ENCODE measurements at places on chromosomes 4 and X. TPM values are rescaled to one million over a fixed set of nuclear protein-coding genes. Genes with fewer than 3 reads are reported as not detected.

Gene SCML2
- 2.0 TPM for total RNA-seq

GRCh38 chr4:187478292-187479140 is 517.1 kb upstream of the ZFP42 start:
- no peak for DNase-seq

GRCh38 chr4:24796620-24797019 is 1.2 kb downstream of the SOD3 start:
- DNase-seq, result no peak

DNA sequence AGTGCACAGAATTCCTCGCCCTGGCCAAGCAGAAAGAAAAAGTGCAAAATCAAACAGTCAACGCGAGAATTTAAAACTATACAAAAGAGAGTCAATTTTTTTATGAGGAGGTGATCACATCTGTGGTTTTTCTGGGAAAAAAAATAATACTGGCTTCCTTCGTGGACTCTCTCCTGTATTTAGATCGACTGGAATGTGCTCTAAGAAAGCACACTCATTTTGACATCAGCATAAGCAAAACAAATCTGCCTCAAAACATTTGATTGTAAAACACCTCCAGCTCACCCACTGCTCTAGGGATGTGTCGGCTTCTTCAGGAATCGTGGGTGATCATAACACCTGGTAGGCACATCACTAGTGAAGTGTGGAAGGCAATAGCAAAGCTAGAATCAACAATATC is 417.4 kb upstream of the FAT1 start:
- DNase-seq, result no peak

DNA sequence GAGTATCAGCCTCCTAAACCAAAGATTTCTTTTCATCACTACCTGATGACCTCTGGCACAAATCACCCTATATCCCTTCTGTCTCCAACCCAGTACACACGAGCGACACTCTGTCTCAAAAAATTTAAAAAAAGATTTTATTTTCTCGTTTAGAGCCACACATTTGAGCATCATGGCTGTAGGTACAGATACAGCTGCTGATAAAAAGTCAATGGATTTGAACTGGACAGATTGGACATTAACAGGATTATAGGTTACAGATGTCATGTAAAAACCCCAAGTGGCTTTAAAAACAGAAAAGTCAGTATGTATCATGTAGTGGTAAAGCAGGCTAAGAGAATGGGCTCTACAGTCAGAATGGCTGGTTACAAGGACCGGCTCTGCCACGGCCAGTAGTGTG is 171.1 kb downstream of the SCFD2 start:
- no peak for DNase-seq

GRCh38 chr4:125303058-125303457 is 11.7 kb upstream of the FAT4 start:
- no peak for DNase-seq

DNA sequence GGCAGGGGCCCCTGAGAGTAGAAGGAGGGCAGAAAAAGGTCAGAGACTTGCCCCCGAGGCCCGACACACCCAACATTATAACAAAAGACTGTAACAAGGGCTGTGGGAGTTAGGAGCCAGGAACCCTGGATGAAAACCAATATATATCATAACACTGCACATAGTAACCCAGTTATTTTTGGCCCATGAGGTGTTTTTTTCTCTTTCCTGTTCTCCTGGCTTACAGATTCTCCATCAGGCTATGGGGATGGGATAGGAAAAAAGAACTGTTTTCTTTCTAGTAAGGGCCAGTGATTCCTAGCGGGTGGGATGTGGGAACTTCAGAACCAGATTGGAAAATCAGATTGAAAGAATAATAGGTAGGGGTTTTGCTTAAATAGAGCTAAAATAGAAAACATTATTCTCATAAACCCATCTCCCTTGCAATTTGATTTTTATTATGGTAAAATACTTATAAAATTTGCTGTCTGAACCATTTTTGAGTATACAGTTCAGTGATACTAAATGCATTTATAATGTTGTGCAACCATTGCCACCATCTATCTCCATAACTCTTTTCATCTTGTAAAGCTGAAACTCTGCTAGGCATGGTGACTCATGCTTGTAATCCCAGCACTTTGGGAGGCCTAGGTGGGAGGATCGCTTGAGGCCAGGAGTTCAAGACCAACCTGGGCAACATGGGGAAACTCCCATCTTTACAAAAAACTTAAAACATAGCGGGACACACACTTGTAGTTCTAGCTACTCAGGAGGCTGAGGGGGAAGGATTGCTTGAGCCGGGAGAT is 33.5 kb downstream of the SNX25 start:
- DNase-seq, result no peak

GRCh38 chr4:80007745-80008149 is 65.3 kb downstream of the ANTXR2 start:
- DNase-seq, result no peak

DNA sequence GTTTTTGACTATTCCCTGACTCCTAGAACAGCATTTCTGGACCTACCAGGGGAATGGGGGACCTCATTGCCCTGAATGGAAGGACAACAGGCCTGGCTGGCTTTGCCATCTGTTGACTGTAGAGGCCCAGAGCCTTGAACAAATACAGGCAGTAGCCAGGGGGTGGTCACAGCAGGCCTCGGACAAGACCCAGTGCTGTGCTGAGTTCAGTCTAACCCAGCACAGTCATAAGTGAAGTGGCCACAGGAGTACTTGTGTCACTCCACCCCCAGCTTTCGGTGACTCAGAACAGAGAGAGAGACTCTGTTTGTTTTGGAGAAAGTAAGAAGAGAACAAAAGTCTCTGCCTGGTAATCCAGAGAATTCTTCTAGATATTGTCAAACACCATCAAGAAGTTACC is 310.0 kb downstream of the PRR32 start:
- no peak for DNase-seq

- no peak for DNase-seq
Observed at GRCh38 chrX:69759921-69760625, 144.2 kb downstream of the EDA start.

DNA sequence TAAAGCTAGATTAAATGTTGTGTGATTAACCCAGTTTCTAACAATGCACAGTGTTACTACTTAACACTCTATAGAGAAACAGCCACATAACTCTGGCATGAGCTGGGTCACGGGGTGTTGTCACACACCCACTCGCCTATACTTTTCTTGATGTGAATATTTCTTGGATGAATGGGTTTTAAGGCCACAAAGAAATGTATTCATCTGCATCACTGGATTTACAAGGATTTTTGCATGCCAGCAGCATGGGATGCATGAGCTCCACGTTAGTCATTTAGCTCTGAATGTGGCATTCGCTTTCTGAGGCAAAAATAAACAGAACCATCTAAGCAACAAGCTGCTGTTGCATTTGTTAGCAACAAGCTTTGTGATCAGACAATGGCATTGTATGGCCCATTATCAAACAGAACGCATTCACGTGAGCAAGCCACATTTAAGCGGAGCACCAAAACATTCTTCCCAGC is 89.7 kb downstream of the LRP2BP start:
- no peak for DNase-seq

All from activated naive CD8-positive, alpha-beta T cell treated with anti-CD3 and anti-CD28 coated beads, Interleukin-2, amount 10 ng/mL, durations not matched to agents 7 days and 5 days (primary cell).